OCI-LY7 (cell line): ENCODE measurements at places on chromosomes 16 and 17.

- no peak for DNase-seq
These were observed 21.7 kb downstream of the ATP6V0D1 start for GRCh38 chr16:67459066-67459860.

GRCh38 chr17:28941251-28941650, 10.1 kb downstream of the PHF12 start:
- DNase-seq, result no peak

- DNase-seq, result no peak
These were observed 130.7 kb downstream of the CPPED1 start for GRCh38 chr16:12672986-12673385.

DNA sequence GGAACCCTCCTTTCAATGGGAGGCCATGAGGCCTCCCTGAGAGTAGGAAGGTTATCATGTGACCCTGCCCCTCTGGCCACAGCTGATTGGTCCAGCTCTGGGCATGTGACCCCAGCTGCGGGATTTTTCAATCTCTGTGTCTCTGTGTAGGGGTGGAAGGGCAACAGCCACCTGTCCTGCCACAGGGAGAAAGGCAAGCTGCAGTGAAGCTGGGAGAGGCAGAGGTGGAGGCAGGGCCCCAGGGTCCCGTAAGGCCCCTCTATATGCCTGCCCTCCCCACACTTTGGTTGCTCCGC, 10.9 kb downstream of the DNAAF8 start:
- DNase-seq, result no peak

GRCh38 chr16:50273382-50273690, 7.0 kb downstream of the ADCY7 start:
- no peak for DNase-seq

DNA sequence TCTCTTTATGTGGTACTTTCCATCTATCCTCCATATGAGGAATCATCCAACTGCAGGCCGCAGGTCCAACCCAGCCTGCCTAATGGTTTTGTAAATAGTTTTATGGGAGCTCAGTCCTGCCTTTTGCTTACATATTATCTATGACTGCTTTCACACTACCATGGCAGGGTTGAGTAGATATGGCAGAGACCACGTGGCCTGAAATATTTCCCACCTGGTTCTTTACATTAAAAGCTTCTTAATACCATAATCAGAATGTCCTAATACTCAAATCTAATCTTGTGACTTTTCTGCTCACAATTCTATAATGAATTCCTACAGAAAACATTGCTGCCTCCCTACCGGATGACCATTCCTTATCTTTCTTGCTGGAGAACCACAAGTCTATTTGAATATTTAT, 71.7 kb downstream of the SHCBP1 start:
- no peak for DNase-seq

GRCh38 chr16:65312071-65312470, 190.2 kb upstream of the CDH11 start:
- DNase-seq, result no peak

- DNase-seq, result peak; percentile 82
These were observed 479 bp downstream of the ITGA3 start for GRCh38 chr17:50056217-50056960.

DNA sequence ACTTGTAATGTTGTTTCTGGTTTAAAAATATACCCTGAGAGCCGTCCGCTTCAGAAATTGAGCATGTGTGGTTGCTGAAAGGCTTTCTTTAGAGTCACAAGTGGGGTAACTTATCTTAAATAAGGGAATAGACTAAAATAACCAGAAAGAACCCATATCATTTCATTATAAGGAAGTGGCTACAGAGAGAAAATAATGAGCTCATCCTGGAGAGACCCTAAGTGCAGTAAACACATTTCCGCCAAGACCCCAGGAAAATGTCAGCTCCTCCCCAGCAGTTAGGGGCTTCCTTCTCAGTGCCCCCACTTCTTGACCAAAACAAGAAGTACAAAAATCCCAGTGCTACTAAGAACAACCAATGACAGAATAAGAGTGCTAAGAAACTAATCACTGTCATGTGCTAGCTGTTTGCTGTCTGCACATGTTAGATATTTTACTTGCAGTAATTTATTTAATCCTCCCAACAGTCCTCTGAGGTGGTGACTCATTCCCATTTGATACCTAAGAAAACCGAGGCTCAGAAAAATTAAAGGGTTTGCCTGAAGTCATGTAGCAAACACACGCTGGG, 83.5 kb downstream of the CDYL2 start:
- DNase-seq, result no peak
